ENCODE measurements at places on chromosomes 4 and X. TPM values are rescaled to one million over a fixed set of nuclear protein-coding genes. Genes with fewer than 3 reads are reported as not detected.
A peak's percentile ranks its signal among the peaks of the same experiment; 100 is the strongest.

DNA sequence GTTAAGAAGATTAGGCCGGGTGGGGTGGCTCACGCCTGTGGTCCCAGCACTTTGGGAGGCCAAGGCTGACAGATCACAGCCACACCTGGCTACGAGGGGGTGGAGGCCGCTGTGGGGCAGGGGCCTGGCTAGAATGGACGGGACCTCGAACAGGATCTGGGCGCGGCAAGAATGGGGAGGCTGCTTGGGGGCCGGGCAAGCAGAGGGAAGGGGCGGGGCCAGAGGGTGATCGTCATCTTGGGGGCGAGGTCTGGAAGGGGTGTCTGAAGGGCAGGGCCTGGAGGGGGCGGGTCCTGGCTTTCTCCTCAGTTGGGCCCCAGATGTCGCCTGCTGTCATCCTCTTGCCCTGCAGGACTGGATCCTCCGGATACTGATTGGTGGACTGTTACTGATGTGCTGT, 57.3 kb upstream of the ENPEP start:
- H3K4me1 ChIP-seq: peaks cover 6% of the 10 kb centered on the region
- DNase-seq: no peak
- H3K27me3 ChIP-seq: no peaks in the 10 kb centered on the region
- H3K4me3 ChIP-seq: no peak overlapping the region
- H3K27ac ChIP-seq: no peak overlapping the region

GRCh38 chrX:149006235-149006634, 498.9 kb downstream of the IDS start:
- H3K4me3 ChIP-seq: no peak overlapping the region
- no peak overlapping the region for H3K27ac ChIP-seq
- DNase-seq: no peak
- H3K4me1 ChIP-seq: no peaks in the 10 kb centered on the region
- H3K27me3 ChIP-seq: no peaks in the 10 kb centered on the region
- no peaks in the 10 kb centered on the region for H3K36me3 ChIP-seq

GRCh38 chr4:86302251-86302650, 57.6 kb downstream of the MAPK10 start:
- DNase-seq: peak; percentile 17
- H3K27me3 ChIP-seq: no peaks in the 10 kb centered on the region
- H3K4me3 ChIP-seq: no peak overlapping the region
- no peak overlapping the region for H3K27ac ChIP-seq
- H3K36me3 ChIP-seq: no peaks in the 10 kb centered on the region
- H3K4me1 ChIP-seq: no peaks in the 10 kb centered on the region

DNA sequence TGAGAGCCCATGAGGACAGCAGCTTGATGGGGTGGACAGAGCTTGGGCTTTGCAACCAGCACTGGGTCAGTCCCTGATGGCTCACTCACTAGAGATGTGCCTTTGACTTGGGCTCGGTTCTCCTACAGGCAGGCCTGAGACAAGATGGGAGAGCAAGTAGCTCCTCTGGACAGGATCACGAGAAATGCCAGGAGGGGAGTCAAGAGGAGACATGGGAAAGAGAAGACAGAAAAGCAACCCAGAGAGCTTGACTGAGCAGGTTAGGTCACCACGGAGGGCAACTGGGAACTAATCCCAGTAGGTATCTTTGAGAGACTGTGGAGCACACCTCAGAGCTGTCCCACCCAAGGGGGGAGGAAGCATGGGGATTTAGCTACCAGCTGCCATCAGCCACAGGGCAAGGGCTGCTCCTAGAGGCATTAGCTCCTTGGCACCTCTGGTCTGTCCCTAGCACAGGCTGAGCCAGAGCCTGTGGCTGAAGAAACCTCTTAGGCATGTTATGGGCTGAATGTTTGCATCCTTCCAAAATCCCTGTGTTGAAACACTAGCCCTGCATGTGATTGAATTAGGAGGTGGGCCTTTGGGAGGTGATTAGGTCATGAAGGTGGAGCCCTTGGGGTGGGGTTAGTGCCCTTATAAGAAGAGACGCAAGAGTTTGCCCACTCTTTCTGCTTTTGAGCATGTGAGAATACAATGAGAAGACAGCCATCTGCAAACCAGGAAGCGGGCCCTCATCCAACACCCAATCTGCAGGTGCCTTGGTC, 145.6 kb downstream of the SMIM20 start:
- no peak overlapping the region for H3K27ac ChIP-seq
- H3K4me3 ChIP-seq: no peak overlapping the region
- DNase-seq: no peak

- no peak overlapping the region for H3K4me3 ChIP-seq
- H3K27ac ChIP-seq: no peak overlapping the region
- H3K27me3 ChIP-seq: no peaks in the 10 kb centered on the region
- H3K4me1 ChIP-seq: peaks cover 12% of the 10 kb centered on the region
- H3K36me3 ChIP-seq: no peaks in the 10 kb centered on the region
Measured at GRCh38 chr4:143260750-143261149, 75.9 kb upstream of the GAB1 start.

The PDGFRA gene
- total RNA-seq: 0.66 TPM

The CYSLTR1 gene
- 2.1 TPM for total RNA-seq

The FDCSP gene
- total RNA-seq: not detected

The DCAF12L2 gene
- 0.83 TPM for total RNA-seq

The POU4F2 gene
- 4.6 TPM for total RNA-seq
